Omental fat pad (tissue), 4 donors: ENCODE measurements at places on chromosomes 1 and 21. TPM values are rescaled to one million over a fixed set of nuclear protein-coding genes. Genes with fewer than 3 reads are reported as not detected.

The C4BPA gene
- not detected for total RNA-seq

The HCN3 gene
- total RNA-seq: 2.3 TPM

DNA sequence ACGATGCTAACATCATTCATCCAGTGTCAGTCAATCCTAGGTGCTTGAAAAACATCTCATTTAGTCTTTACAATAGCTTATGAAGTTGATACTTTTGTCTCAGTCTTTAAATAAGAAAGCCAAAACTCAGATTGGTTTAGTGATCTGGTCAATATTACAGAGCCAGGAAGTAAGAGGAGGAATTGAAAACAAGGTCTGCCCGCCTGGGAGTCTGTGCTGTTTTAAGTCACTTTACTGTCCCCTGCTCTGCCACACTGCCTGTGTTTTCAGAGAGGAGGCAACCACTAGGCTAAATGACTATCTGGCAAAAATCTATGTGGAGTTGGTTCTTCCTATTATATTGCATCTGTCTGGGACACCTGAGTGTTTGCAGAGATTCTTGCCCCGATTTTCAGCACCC lies 62.3 kb downstream of the ST6GALNAC3 start:
- DNase-seq: no peak

DNA sequence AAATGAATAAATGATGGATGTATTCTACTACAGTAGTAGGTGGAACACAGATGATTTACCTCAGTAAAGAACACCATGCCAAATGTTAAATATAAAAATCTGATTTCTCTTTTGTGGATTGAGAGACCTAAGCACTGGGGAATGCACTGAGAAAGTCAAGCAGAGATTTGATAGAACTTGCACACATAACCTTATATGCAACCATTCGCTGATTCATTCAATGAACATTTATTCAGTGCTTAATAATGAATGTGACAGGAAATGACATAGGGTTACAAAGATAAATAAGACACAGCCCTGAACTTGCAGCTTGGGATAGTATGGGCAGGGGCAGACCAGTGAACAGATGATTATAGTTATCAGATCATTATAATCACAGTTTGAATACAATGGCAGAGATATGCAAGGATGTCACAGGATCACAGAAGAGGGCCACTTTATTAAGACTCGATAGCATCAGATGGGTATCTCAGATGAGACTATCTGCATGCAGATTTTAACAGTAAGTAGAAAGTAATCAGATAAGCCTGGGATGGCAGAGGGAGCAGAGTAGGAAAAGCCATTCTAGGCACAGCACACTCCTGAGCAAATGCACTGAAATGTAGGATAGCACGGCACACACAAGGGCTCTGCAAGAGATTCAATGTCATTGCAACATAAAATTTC lies 169.4 kb downstream of the ASTN1 start:
- no peak for DNase-seq

GRCh38 chr1:217712925-217713597 lies 81.9 kb downstream of the SPATA17 start:
- no peak for DNase-seq

DNA sequence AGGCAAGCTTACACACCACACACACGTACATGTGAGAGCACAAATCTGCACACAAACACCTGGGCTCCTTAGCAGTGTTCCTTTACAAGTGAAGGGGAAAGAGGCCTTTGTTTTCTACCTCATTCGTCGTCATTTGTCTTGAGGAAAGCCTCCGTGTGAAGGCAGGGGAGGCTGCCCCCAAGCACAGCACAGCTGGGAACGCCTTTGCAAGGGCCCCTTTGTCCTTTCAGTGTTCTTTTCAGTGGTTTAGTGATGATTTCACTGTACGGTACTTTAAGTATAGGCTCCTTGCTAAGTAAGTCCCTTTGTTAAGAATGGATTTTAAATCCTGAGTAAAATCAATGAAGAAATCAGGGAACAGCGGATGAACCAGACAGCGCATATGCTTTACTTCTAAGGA lies 94.1 kb downstream of the PGBD5 start:
- DNase-seq: no peak

GRCh38 chr1:197150336-197151005 lies 4.0 kb upstream of the ASPM start:
- DNase-seq: no peak

DNA sequence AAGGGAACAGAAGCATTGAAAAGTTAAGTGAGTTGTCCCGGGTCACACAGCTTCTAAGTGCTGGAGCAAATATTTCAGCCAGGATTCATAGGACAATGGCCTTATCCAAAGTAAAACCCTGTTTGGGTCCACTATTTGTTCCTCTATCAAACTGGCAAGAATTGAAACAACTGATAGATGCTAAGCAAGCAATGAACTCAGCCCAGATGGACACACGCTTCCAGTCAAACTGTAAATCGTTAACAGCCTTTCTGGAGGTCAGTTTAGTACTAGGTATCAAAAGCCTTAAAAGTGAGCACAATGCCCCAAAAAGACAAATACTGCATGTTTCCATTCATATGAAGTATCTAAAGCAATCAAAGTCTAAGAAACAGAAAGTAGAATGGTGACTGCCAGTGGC lies 779 bp upstream of the SVBP start:
- DNase-seq: no peak

- DNase-seq: no peak
Measured at GRCh38 chr1:1612104-1612400, 3.2 kb upstream of the MIB2 start.

- no peak for DNase-seq
Measured at GRCh38 chr1:117836069-117836468, 93.4 kb downstream of the GDAP2 start.

GRCh38 chr1:93031711-93032110 lies 47.4 kb upstream of the MTF2 start:
- no peak for DNase-seq

GRCh38 chr21:14877581-14878228 lies 187.1 kb downstream of the NRIP1 start:
- no peak for DNase-seq

DNA sequence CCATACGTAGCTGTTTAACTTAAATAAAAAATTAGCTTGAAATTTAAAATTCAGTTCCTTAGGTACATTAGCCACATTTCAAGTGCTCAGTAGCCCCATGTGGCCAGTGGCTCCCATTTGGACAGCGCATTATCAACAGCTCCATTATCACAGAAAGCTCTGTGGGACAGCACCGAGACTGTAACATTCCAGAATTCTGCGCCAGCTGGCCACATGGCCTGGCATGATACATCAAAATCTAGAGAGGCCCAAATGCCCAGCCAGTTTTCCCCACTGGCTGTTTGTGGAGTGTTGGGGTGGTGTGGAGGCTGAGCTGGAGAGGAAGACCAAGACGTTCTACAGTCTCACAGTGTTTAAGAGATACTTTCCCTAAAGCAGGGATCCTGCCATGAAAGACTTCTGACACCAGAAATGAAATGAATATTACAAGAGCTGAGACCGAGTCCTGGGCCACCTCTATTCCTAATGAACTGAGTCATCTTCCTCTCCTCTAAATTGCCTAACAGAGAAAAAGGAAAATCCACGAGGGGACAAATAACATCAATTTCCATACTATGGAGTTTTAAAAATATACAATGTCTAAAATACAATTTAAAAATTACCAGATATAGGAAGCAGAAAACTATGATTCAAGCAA lies 27.3 kb upstream of the ACTA1 start:
- DNase-seq: no peak

GRCh38 chr1:247115545-247115944 lies 11.4 kb upstream of the ZNF669 start:
- no peak for DNase-seq

DNA sequence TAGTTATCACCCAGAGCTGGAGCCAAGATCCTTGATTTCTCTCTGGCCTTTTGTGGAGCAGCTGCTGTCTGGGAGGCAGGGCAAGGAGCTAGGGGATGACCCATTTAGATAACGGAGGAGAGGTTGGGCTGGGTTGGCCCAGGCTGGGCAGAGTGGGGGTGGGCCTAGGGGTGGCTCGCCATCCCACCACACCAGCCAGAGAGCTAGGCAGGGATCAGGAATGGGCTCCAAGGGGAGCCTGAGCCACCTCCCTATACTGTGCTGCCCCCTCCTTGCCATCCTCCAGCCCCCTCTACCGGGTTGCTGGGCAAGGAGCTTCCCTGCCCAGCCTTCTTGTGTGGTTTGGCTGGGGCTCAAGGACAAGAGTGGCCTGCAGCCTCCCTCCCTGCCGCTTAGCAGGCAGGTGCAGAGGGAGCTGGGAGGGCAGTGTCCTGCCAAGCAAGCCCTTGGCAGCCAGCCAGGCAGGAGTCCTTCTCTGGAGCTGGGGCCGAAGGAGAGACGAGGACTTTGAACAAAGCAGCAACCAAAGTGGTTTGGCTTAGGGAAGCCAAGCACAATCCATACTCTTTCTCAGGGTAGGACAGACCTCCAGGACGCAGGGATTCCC lies 4.1 kb downstream of the NUAK2 start:
- DNase-seq: no peak
